Cardiac fibroblast (primary cell): ENCODE measurements at places on chromosomes 3 and 15.
A peak's percentile ranks its signal among the peaks of the same experiment; 100 is the strongest.

- no peak for DNase-seq
These were observed 117.2 kb upstream of the LRIG1 start for GRCh38 chr3:66618066-66618465.

DNA sequence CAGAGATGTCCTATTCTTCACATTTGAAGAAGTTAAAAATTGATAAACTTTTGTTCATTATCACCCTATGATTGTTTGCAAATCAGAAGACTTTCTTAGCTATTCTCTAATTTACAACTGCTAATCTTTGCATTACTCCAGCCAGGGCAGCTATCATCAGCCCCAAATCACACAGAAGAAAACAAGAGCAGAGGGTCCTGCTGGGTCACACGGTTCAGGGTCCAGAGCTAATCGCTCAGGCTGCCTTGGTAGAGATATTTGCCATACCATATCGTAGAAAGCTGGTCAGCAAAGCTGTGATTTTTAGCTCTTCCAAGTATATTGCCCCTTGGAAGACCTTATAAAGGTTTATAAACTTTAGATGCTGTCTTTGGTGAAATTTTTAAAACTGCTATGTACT lies 181.4 kb downstream of the MAGI1 start:
- no peak for DNase-seq

- DNase-seq: no peak
These were observed 30.1 kb downstream of the SST start for GRCh38 chr3:187639927-187640568.

DNA sequence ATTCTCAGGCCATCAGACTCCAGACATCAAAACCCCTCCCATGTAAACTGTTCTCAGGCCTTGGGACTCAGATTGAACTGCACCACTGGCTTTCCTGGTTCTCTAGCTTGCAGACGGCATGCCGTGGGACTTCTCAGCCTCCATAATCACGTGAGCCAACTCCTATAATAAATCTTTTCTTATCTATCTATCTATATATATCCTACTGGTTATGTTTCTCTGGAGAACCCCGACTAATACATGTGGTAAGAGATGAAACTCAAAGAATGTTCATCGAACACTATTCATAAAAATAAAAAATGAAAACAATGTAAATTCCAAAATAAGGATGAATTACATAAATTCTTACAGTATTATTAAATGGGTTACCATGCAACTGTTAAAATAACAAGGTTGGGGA lies 84.5 kb upstream of the NTRK3 start:
- DNase-seq: no peak

- no peak for DNase-seq
These were observed 185.7 kb downstream of the OPA1 start for GRCh38 chr3:193778676-193779075.

- DNase-seq: no peak
These were observed 165.4 kb upstream of the AGTR1 start for GRCh38 chr3:148532326-148532725.

- peak; percentile 54 for DNase-seq
These were observed 120.9 kb downstream of the LIPC start for GRCh38 chr15:58552505-58553364.

GRCh38 chr3:147395899-147396711 lies 10.2 kb downstream of the ZIC4 start:
- no peak for DNase-seq

GRCh38 chr15:68781766-68782588 lies 38.7 kb downstream of the ANP32A start:
- no peak for DNase-seq

DNA sequence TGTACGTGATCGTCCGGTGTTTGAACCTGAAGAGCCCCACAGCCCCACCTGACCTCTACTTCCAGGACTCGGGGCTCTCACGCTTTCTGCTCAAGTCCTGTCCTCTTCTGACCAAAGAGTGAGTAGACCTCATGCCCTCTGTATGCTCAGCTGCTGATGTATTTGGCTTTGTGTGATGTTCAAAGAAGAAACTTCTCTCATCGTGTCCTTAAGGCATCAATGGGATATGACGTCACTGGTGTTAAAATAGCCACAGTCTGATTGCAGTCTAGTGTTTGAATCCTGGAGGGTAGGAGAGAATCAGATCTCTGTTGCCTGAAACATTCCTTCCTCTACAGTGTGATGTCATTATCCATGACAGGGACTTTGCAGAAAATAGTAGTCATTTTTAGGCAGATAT lies 28.1 kb downstream of the ABHD2 start:
- peak; percentile 55 for DNase-seq

DNA sequence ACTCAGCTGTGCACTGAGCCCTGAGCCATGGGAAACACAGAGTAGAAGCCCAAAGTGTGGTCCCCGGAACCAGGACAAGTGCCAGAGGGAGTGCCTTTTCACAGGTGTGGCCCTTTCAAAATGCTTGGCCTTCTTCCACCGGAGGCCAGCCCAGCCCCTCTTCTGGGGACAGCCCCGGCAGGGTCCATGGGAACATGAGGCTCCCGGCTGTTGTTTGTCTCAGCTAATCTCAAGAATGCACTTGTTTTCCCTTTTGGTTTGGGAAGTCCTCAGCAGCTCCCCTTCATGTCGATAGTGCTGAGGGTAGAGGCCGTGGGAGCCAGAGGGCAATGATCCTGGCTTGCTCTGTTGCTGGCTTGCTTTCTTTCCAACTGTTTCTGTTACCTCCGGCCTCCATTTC lies 91.1 kb upstream of the MRPS22 start:
- no peak for DNase-seq

- DNase-seq: no peak
These were observed 27.3 kb upstream of the GPR160 start for GRCh38 chr3:170010498-170010897.

DNA sequence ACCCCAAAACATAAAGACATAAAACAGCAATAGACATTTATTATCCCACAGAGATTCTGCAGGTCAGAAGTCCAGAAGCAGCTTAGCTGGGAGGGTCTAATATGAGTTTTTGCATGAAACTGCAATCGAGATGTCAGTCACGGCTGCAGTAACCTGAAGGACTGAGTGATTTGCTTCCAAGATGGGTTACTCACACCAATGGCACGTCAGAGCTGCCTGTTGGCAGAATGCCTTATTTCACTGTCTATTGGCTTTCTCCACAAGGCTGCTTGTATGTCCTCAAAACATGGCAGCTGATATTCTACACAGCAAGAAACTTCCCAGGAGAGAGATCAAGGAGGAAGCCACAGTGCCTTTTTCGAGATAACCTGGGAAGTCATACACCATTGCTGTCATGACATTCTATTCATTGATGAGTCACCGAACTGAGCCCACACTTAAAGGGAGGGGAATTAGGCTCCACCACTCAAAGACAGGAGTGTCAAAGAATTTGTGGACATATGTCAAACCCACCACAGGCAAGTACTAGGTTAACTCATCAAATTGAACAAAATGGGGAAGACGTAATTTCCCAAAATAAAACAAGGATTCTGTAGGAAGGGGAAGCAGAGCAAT lies 122.2 kb downstream of the SYNPR start:
- peak; percentile 2 for DNase-seq

DNA sequence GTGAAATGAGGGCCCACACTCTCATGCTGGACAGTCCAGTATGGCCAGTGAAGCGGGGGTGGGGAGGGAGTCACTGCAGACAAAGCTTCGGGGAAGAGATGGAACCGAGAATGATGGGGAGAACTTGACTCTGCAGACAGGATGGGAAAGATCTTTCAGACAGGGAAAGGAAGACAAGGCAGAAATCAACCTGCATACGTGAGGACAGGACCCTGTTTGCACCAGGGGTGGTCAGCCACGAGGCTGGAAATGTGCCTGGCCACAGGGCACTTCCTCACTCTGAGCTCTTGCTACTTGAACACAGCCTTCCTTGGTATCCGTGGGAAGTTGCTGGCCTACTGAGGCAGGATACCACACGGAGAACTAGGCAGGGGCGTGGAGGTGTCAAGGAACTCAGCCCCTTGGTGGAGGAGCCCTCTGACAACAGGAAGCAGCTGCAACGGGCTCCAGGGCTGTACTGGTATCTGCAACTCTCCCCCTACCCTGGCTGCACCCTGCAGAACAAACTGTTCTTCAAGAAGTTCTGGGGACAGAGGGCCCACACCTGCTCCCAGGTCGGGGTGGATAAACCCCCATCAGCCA lies 9.3 kb upstream of the SRP14 start:
- DNase-seq: no peak

DNA sequence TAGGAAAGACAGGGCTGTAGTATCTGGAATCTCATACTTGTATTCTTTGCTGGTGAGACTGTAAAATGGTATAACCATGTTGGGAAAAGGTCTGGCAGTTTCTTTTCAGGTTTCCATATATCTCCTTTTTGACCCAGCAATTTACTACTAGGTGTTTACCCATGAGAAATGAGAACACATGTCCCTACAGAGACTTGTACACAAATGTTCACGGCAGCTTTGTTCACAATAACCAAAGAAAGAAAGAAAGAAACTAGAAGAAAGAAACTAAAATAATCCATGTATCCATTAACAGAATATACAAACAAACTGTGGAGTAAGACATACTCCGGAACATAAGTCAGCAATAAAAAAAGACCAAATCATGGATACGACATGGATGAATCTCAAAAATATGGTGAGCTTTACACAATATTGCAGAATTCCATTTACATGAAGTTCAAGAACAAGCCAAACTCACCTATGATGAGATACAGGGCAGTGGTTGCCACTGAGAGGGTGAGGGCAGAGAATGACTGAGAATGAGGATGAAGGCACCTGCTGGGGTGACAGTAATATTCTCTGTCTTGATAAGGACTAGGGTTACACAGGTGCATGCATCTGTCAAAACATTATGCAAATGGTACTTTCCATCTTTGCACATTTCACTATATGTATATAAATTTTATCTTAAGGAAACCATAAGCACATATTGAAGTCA lies 2.7 kb downstream of the RFTN1 start:
- DNase-seq: no peak

GRCh38 chr3:141045849-141046248 lies 5.3 kb upstream of the SPSB4 start:
- no peak for DNase-seq

DNA sequence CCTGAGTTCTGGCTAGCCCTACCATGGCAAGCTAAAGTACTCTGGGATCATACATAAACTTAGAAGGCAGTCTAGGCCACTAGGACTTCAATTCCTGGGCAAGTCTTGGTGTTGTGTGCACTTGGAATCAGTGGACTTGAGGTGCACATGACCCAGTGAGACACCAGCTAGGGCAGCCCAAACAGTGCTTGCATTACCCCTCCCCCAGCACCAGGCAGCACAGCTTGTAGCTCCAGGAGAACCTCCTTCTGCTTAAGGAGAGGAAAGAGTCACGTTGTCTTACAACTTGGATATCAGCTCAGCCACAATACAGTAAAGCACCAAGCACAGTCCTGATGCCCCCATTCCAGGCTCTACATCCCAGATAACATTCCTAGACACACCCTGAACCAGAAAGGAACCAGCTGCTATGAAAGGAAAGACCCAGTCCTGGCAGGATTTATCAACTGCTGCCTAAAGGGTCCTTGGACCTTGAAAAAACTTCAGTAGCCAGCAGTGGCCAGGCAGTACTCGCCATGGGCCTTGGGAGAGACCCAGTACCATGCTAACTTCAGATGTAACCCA lies 57.2 kb downstream of the MYO9A start:
- no peak for DNase-seq

GRCh38 chr15:83284559-83285283 lies at the start of gene BNC1:
BNC1 (minus strand) TSS chr15:83284664; CDS start chr15:83284628, 36 bp downstream.
- no peak for DNase-seq

- peak; percentile 66 for DNase-seq
These were observed 12.8 kb upstream of the SETMAR start for GRCh38 chr3:4290272-4290893.

DNA sequence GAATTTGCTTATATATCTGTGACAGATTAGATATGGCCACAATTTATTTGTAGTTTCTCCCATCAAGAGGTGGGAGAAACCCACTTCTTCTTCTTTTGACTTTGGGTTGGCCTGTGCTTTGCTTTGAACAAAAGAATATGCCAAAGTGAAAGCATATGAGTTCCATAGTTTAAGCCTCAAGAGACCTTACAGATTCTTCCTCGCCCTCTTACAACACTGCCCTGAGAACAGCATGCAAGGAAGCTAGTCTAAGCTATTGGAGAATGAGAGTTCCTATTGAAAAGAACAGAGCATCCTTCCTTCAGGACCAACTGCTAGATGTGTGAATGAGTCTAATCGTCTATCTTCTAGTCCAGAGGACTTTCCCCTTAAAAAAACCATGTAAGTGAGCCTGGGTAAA lies 394.8 kb downstream of the TUSC7 start:
- DNase-seq: peak; percentile 35

GRCh38 chr3:30437171-30437601 lies 169.2 kb upstream of the TGFBR2 start:
- peak; percentile 85 for DNase-seq

- DNase-seq: no peak
These were observed 98.8 kb upstream of the WNT5A start for GRCh38 chr3:55585856-55586255.

- no peak for DNase-seq
These were observed 555.1 kb upstream of the NAALADL2 start for GRCh38 chr3:174303907-174304560.

GRCh38 chr3:65899226-65899625 lies 139.5 kb downstream of the MAGI1 start:
- DNase-seq: no peak

DNA sequence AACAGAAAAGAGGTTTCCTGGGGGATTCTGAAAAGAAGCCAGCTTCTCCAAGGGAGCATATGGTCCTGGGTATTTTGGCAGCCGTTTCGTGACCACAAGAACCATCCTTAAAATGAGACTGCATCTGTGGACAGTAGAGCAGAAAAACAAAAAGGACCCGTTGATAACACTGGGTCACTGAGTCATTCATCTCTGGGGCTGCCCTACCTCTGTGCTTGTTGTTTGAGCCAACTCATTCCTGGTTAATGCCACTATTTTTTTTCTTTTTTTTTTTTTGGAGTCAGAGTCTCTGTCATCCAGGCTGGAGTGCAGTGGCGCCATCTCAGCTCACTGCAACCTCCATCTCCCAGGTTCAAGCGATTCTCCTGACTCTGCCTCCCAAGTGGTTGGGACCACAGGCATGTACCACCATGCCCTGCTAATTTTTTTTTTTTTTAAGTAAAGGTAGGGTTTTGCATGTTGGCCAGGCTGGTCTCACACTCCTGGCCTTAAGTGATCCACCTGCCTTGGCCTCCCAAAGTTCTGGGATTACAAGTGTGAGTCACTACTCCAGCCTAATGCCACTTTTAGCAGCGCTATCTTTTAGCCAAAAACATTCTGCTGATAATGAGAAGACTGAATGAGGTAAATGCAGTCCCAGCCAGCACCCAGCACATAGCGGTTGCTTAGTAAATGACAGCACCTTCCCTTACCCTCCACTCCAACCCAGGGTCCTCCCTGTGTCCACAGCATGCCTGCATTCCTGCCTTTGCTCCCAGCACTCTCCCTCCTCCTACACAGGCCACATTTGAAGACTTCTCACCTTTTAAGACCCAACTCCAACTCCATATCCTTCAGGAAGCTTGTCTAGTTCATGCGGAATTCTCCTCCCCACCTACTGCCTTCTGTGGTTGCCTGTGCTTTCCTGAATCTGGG lies 9.1 kb upstream of the ISL2 start:
- no peak for DNase-seq
